ENCODE measurements at places on chromosomes 4 and X.
A peak's percentile ranks its signal among the peaks of the same experiment; 100 is the strongest.

DNA sequence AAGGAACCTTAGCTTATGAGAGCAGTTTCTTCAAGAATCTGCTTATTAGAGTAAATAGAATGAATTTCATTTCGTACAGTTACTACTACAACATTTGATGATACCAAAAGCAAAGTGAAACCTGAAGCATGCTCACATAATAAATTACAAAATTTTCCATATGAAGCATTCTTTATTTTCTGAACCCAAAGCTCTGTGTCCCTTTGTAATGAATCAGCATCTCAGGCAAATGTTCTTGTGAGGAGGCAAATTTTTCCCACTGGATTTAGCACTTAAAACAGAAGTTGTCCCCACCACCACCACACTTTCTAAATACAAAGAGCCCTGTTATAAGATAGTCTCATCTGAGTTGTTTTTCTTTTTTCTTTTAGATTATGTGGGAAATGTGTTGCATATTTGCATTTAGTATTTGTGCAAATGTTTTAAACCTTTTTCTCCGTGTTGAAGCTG, 70.7 kb upstream of the NFKB1 start:
- DNase-seq, result no peak

- DNase-seq, result no peak
Measured at GRCh38 chrX:50372966-50373365, 97.7 kb downstream of the DGKK start.

- no peak for DNase-seq
Measured at GRCh38 chr4:85496933-85497332, 22.0 kb downstream of the ARHGAP24 start.

GRCh38 chr4:3484057-3484973, 21.2 kb downstream of the DOK7 start:
- no peak for DNase-seq

- no peak for DNase-seq
Measured at GRCh38 chr4:14178421-14178820, 550.9 kb upstream of the BOD1L1 start.

DNA sequence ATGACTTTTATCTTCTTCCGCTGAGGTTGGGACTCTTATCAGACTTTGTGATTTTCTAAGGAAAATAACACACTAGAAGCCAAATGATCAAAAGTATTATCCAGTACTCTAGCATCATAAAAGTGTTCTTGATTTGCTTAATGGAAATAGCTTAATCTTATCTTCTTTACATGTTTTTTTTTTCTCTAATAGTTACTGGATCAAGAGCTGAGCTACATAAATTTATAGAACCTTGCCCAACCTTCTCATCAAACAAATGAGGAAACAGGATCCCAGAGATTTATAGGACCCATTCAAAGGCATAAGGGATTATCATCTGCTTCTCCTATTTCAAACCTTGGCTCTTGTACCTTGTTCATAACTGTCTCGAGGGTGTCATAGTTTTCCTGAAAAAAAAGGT, 68.3 kb upstream of the WDR17 start:
- DNase-seq, result no peak

- DNase-seq, result no peak
Measured at GRCh38 chrX:44299177-44299576, 44.3 kb downstream of the EFHC2 start.

DNA sequence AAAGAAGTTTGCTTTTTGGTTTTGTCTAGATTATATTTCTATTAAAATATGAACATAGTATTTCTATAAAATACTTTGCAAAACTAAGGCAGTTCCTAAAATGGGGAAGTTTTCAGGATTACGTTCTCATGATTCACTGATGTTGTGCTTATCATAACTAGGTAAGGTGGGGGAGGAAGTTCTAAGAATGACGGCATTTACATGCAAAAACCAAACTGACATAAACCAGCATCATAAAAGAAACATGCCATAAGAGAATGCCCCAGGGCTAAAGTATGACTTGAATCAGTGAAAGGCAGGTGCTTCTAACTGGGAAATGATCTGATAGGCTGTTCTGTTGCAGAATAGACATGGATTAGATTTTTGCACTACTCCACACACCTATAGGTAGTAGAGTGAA, 204.7 kb upstream of the JADE1 start:
- DNase-seq, result no peak

- no peak for DNase-seq
Measured at GRCh38 chr4:56772134-56772533, 49.4 kb downstream of the SPINK2 start.

DNA sequence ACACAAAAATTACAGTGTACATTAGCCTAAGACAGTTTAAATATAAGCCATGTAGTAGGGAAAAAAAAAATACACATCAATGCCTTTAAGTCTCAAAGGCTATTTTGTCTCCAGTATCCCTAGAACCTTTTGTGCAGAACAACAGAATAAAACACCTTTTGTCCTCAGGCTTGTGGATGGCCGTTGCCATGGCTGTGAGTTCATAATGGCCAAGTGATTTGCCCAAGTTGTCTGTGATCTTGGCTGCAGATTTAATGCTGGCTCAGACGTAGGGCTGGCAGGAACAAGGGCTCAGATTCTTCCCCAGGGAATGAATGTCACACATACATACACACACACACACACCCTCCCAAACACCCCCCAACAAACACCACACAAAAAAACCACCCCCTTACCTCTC, 25.3 kb downstream of the GPM6B start:
- DNase-seq, result no peak

DNA sequence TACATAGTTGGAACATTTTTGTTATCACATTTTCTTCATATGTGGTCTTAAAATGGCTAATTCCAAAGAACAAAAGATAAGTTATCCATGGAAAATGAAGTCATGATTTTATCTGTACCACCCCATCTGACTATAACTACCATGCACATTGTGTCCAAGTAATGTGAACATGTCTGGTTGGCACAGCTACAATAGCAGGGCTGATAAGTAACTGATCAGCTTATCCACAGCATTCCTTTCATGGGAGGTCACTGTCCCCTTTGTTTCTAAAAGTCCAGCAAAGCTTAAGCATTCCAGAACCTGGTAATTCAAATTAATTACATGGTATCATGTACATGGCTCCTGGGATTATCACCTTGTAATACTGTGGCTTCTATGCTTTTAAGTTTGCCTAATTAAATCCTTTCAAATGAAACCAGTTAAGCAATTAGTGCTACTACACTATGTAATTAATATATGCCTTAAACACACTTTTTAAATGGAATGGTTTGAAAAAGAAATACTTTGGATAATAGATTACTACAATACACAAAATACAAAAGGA, 21.1 kb upstream of the SORBS2 start:
- no peak for DNase-seq

DNA sequence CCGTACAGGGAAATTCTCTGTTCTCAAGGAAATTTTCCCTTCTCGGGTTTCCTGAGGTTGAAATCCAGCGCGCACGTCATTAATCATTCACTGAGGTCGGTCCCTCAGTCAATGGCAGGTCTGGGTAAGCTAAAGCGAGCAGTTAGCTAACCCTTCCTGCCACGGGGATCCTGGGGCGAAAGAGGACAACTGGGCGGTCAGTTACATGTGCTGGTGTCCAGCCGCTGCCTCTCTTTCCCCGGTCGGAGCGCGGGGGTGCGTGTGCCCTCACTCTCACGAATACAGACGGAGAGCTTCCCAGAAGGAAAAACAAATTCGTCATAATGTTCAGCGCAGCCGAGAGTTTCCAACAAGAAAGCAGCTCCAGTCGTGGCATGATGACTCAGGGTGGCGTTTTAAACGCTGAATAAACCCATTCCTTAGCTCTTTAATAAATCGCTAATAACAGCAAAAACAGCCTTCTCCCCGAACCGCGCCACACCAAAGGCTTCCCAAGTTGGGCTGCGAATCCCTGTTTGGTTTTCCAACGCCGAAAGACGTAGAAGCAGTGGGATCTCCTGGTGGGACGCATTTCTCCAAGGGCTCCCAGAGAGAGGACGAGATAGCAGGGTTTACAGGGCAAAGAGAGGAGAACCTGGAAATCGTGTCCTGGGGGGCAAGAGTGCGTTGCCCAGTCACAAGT, 752 bp upstream of the FGF5 start:
- no peak for DNase-seq

- DNase-seq, result no peak
Measured at GRCh38 chr4:77044461-77045150, 31.2 kb downstream of the CCNI start.

DNA sequence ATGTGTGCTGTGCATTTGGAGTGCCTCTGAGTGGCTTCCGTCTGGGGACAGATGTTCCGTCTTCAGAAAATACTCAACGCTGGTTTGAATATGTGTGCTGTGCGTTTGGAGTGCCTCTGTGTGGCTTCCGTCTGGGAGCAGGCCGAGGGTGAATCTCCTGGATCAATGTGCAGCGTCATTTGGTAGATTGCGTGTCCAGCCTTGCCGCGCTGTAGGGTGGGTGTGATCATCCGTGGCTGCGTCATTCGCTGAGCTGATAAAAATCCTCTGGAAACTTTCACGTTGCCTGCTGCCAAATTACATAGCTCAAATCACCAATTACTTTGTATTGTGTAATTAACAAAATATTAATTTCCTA, 12.1 kb downstream of the UVSSA start:
- DNase-seq, result peak; percentile 42

DNA sequence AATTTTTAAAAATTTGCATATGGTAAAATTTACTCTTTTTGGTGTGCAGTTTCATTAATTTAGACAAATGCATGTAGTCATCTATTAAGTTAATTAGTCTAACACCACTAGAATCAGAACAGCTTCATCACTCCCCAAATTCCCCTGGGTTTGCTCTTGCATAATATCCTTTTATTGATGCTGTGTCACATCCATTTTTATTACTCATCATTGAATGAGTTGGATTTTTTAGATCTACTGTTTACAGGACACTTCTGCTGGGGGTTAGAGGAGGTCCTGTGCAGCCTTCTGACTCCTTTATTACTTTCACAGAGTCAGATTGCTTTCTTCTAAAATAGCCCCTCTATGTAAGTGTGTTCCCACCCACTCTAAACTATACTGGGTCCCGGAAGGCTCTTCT, 65.9 kb downstream of the MTHFD2L start:
- DNase-seq, result no peak

DNA sequence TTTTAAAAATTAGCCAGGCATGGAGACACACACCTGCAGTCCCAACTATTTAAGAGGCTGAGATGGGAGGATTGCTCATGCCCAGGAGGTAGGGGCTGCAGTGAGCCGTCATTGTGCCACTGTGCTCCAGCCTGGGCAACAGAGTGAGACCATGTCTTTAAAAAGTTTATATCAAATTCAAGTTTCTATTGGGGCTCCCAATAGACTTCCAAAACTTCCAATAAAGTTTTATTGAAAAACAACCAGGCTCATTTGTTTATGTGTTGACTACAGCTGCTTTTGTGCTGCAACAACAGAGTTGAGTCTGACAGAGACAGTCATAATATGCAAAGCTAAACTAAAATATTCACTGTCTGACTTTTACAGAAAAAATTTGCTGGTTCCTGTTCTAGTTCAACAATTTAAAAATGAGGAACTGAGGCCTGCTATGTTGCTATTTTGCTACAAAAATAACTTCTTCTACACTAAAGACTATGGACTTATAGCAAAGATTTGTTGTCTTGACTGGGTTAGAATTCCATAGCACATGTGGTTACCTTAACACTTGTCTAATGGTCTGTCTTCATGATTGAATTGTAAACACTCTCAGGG, 63.3 kb upstream of the RELL1 start:
- no peak for DNase-seq

DNA sequence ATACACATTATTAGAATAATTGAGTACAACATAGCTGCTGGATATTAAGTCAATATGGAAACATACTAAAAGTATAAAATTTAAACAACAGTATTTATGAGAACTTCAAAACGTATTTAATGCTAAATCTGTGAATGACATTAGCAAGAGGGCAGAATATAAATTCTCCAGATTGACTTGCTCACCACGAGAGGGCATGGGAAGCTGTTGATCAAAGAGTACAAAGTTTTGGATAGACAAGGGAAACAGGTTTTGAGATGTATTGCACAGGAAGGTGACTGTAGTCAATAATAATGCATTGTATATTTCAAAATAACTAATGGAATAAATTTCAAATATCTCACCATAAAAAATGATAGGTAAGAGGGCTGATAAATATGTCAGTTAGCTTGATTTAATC, 768.2 kb downstream of the CENPC start:
- DNase-seq, result no peak

DNA sequence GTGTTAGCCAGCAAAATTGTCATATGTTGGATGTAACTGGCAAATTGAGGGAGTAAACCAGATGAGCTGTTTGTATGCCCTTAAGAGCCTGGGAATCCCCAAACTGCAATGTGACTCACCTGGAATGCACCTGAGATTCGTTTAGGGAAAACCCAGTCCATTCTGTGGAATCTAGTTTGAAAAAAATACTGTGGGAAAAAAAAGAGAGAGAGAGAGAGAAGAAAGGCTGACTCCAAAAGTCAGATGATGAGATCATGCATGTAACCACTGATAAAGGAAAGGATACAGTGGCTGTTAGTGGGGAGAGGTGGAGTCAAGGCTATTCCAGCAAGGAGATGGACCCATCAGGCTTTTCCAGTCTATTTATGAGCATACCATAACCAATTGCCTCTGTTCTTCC, 48.5 kb downstream of the SLC9A7 start:
- no peak for DNase-seq

GRCh38 chr4:38180456-38180855, 220.3 kb downstream of the PTTG2 start:
- no peak for DNase-seq

GRCh38 chr4:48909697-48910096, 3.1 kb upstream of the OCIAD2 start:
- no peak for DNase-seq

DNA sequence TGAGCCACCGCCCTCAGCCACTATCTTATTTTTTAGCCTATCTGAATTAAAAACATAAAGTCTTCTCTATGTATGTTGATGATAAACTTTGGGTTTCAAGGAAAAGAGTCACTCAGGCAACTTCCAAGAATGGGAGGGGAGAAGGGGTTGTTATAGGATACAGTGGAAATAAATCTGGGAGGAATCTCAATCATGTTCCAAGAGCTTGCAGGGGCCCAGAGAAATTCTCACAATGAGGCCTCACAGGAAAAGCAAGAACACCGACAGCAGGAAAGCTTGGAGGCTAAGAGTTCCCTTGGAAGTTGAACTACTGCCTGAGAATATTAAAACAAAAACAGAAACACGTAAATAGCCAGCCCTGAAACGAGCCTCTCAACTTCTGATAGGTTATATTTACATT, 384.6 kb upstream of the IGFBP7 start:
- DNase-seq, result no peak

- DNase-seq, result no peak
Measured at GRCh38 chr4:15659768-15660570, 4.8 kb upstream of the FBXL5 start.

GRCh38 chr4:472881-473569, 25.9 kb downstream of the ZNF721 start:
- DNase-seq, result no peak

GRCh38 chr4:168666531-168666930, 169.7 kb downstream of the PALLD start:
- DNase-seq, result no peak

Measured in NCI-H187 (cell line).